ENCODE measurements at places on chromosomes 3 and 15. TPM values are rescaled to one million over a fixed set of nuclear protein-coding genes. Genes with fewer than 3 reads are reported as not detected.

Gene DYNC1LI1
- total RNA-seq, result 60.4 TPM

Gene TICRR
- 0.78 TPM for total RNA-seq

Gene CMSS1
- 3.7 TPM for total RNA-seq

Gene SCG3
- not detected for total RNA-seq

Gene LRRC2
- total RNA-seq, result 1.0 TPM

Gene UBE3A
- total RNA-seq, result 64.0 TPM

DNA sequence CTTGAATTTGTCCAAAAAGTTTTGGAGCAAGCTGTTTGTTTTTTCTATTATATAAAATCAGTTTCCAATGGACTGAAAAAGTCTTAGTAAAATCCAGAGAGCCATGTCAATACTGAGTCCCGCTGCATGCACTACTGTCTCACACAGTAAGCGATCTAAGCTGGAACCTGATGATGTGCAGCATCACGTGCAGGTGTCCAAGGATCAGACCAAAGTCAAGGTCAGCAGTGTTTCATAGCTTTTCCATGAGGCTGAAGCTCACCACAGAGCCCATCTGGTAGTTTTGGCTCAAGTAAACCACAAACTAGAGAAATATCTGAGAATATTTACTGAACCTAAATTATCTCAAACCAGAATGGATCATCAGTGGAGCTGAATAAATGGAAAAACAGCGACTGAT, 784.0 kb upstream of the SEMA6D start:
- DNase-seq, result no peak

DNA sequence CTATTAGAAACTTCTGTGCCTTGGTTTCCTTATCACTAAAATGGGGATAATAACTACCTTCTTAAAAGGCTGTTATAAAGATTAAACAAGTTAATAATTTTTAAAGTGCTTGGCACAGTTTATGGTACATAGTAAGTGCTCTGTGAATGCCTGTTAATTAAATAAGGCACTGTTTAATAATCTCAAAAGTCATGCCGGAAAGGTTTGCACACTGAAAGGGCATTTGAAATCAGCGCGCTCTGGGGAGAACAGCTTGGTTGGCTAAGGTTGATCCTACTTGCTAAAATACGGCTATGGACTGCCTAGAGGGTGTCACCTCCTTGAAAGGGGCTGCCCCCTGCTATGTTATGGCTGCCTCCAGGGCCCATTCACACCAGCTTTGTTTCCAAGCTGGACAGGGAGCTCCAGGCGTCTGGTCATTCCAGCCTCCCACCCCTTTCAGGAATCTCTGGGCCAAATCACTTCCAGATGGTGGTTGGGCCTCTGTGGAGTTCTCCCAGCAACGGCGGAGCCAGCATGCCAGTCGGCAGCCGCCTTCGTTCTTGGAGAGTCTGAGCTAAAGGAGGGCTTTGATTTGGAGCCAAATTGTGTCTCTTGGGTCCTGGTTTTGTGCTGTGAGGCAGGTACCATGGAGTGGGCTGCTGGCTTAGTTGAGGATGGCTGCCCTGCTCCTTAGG, 5.9 kb downstream of the FLNB start:
- DNase-seq, result no peak

GRCh38 chr15:79071901-79072300, 18.7 kb downstream of the RASGRF1 start:
- peak; percentile 37 for DNase-seq

DNA sequence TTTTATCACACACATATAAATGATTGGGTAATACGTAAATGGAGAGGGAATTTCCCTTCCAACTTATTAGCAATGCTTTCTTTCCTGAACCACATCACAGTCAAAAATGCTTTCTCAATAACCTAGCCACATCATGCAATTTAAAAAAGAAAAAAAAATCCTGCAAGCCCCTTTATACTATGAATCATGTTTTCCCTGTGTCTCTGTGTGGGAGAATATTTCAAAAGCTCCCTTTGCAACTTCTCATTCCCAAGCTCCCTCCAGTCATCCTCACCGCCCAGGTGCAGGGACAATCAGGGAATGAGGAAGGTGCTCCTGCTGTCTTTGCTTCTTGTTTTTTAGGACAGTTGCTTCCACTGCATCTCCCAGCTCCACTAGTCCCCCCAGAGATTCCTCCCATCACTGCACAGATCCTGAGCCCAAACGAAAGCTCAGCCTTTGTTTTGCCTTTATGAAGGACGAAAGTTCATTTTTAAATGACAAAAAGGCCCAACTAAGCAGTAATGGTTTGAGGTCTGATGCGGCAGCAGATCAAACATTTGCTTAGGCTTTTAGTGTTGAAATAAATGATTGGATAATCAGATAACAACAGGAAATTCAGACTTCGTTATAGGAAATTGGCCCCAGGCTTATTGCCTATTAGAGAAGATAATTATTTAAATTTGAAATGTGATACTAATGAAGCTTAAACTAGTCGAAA, 47.8 kb upstream of the ADGRG7 start:
- DNase-seq, result no peak

DNA sequence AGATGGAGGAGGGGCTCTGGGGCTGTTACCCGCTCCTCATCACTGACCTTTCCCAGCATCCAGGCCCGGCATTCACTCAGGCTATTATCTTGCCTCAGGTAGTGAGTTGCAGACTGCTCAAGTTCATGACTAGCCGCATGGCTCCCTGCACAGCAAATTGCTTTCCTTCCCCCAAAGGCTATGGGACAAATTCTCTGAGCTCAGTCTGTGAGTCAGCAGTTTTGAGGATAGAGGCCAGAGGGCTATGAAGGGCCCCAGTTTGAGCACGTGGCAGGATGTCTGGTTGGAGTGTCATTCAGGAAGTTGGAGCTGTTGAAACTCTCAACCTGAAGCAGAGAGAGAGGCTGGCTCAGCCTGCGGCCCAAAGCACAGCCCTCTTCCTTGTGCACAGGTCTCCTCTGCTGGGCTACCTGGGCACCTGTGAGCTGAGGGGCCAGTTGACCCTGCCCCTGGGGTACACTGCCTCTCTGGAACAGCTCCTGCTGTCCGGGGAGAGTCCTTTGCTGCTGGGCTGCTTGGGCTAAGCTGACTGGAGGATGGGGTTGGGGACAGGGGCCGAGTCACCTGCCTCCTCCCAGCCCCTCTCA, 7.9 kb downstream of the FAH start:
- DNase-seq, result no peak

GRCh38 chr3:77288348-77288747, 248.4 kb downstream of the ROBO2 start:
- DNase-seq, result no peak

GRCh38 chr3:122800706-122801237, 5.9 kb downstream of the SLC49A4 start:
- peak; percentile 50 for DNase-seq

DNA sequence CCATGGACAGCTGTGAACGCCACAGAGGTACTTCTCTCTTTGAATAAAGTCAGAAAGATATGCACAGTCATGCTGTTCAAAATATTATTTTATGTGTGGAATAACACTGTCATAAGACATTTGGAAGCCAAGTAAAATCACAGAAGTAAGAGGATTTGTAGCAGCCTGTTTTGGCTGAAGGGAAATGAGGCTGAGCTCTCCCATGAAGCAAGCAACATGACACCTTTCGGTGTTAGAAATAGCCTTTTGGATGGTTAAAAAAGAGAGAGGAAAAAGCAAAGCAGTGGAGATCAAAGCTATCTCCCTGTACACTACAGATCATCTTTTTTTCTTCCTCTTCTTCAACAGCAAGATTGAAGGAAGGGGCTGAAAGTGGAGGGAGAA, 755.3 kb downstream of the ROBO1 start:
- no peak for DNase-seq

DNA sequence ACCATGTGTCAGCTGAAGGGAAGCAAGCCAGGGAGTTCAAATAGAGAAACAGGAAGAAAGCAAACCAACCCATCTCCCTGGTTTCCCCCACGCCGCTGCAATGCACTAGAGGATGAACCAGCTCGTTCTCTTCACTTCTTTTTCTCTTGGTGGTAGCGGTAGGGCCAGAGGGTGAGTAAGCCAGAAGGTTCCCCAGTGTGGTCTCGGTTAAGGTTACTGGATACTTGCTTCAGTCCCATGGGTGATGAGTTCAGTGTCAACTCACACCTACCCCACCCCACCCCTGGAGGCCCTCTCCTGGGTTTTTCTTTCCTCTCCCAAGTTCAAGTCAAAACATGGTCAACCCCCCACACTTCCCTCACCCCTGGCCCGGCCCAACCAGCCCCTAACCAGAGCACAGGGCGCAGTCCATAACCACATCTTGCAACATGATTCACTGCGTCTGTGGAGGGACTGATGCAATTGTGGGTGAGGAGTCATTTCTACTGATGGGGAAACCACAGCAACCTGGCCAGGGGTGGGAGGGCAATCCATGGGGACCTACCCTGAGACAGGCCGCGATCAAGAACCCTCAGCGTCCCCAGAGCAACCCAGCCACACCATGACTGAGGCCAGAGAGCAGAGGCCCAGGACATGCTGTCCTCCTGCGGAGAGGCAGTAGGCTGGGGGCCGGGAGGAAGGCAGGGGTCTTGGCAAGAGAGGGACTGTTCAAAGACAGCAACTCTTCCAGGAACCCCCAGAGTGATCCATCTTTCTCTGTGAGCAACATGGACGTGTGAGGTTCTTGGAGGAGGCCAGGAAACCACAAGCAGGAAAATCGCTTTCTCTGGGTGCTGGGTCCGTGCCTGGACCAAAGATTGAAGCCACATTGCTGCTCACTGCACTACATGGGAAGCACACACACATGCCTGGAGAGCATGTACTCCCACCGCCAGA, 276.6 kb downstream of the UACA start:
- no peak for DNase-seq

- peak; percentile 86 for DNase-seq
Measured at GRCh38 chr15:72358650-72359171, 17.1 kb downstream of the HEXA start.

- no peak for DNase-seq
Measured at GRCh38 chr3:108183181-108183580, 39.0 kb downstream of the IFT57 start.

GRCh38 chr3:109413049-109413448, 75.7 kb upstream of the DPPA4 start:
- no peak for DNase-seq

GRCh38 chr15:75167588-75168350, 33.9 kb upstream of the C15orf39 start:
- no peak for DNase-seq

DNA sequence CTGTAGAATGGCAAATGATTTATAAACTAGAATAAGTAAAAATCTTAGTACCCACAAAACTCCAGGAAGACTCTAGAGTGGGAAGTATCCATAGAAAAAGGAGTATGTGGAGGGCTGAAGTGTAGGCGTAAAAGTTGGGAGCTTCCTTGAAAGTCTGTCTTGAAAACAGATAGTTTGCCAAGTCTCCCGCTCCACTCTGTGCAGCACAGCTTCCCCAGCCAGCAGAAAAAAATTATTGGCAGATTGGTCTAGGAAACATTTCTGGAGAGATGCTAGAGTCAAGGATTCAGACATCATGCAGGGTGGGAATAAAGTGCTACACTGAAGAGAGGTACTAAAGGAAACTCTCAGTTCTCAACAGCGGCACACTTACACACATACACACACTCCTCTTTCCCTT, 53.4 kb upstream of the CD200R1L start:
- no peak for DNase-seq

GRCh38 chr3:49780080-49780974, 6.0 kb downstream of the IP6K1 start:
- no peak for DNase-seq

DNA sequence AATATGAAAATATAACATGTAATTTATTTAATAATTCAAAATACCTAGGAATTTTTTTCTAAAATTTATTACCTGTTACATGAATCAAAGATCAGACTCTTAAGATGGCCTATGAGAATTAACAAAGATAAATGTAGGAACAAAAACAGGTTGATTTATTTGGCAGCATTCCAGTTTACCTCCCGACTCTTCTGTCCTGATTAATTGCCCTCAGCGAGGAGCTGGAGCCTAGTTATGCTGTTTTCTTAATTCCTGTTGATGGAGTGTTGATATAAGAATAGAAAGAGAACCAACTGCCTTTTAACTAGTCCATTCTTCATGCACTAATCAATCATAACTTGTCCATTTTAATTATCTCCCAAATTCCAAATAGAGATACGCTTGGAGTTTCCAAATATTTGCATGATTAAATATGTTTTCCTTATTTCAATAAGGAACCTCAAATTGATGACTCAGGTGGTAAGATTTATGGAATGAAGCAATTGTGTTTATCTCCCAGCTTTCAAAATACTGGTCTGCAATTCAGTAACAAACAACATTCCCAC, 10.6 kb upstream of the CPB1 start:
- DNase-seq, result no peak

- DNase-seq, result no peak
Measured at GRCh38 chr15:47377465-47377864, 339.8 kb upstream of the SEMA6D start.

- peak; percentile 39 for DNase-seq
Measured at GRCh38 chr15:98651036-98651481, 2.7 kb downstream of the IGF1R start.

- DNase-seq, result no peak
Measured at GRCh38 chr15:63972801-63973200, 73.5 kb downstream of the DAPK2 start.

- peak; percentile 35 for DNase-seq
Measured at GRCh38 chr15:42919799-42920518, 619 bp downstream of the TTBK2 start.

DNA sequence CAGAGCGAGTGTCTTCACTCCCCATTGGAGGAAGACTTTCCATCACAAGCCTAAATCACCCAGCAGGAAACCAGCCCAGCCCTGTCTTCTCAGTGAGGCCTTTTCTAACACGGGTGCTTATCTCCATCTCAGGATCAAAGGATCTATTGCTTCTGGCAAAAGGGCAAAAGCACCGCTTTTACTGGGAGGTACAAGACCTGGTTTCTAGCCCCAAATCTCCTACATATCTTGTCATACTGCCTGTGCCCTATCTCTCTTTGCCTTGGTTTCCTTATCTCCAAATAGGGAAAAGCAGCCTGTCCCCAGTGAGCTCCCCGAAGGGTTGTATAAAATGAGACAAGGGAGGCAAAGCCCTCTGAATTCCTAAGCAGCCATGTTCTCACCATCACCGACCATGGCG, 5.2 kb downstream of the GLB1 start:
- no peak for DNase-seq

- DNase-seq, result peak; percentile 94
Measured at GRCh38 chr3:14124223-14124614, 451 bp downstream of the CHCHD4 start.

DNA sequence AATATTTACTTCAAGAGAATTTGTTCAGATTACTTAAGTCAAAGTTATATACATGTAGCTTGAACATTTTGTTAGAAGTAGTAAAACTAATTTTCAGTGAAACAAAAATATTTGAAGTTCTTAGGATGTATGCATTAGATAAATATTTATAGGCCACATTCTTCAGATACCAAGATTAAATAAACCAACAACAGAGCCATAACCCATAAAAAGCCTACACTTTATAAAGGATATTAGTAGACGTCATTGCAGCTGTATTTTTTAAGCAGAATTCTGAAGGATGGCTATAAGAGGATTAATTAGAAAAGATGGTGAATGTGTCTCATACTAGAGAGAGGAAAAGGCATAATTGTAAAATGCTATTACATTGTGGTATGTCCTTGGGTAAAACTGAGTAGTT, 449.7 kb upstream of the ALCAM start:
- no peak for DNase-seq

Measured in lower leg skin (tissue), 4 donors.